ENCODE measurements at places on chromosomes 3 and 15.

- DNase-seq: no peak
These were observed 53.2 kb downstream of the ASTE1 start for GRCh38 chr3:130973406-130973805.

DNA sequence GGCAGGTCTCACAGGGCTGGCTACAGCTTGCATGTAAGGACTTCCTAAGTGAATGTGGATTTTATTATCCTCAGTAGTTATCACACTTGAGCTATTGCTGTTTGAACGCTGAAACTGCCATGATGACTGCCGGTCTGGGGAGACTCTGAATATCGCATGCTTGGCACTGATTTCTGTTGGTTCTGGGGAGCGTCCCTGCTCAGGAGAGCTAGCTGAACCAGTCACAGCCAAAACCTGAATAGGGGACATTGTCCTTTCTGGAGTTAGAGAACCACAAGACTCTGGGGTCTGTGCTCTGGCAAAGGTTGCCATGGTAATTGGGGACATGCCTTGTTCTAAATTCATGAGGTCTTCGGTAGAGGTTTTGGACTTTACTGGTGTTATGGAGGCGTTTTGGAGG lies 30.8 kb downstream of the CMSS1 start:
- DNase-seq: no peak

DNA sequence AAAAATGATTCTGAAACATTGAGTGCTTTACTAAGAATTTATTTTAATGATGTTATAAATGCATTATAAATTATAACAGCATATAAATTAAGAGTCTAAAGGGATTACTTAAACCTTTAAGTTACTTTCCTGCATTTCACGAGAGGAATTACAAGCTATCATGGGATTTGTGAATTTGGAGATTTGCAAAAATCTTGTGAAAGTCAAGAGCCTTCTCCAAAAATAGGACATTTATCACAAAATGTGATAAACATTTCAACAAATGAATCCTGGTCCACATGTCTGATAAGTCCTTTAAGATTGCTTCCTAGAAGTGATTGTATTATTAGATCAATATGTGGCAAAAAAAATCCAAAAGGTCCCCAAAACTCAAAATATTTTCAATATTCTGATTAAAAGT lies 154.5 kb downstream of the ATP8B4 start:
- no peak for DNase-seq

DNA sequence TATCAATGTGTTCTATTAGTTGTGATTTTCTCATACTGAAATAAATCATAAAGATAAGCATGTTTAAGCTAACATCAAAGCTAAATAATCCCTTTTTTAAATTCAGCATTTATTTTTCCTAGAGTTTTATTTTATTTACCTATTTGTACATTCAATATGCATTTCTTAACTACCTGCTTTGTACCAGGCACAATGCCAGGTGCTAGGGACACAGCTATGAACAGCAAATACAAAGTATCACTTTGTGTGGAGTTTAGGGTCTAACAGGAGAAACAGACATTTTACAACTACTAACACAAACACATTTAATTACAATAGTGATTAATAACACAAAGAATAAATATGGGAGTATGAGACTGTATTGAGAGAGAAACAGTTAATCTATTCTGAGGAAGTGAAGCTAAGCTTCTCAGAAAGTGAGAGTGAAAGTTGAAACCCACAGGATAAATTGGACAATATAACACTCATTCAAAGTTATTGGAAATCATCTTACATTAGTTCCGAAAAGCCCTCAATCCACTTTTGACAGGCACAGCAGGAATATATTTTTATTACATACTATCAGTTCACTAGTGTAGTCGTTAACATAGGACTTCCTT lies 159.6 kb downstream of the GBE1 start:
- no peak for DNase-seq

DNA sequence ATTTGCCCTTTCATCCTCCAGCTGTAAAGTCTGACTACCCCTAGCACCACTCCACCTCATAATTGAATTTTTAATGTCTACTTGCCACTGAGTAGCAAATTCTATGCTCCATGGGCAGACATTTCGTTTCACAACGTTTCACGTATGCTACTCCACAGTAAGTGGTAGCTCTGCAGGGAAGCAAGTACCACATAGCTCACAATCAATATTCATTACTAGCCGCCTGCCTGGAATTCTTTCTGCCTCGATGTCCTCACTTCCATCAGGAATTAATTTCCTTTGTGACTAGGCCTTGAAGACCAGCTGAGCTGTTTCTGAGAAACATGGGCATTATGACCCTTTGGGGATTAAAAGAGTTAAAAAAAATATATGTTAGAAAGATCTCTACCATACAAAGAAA lies 15.3 kb downstream of the NPTN start:
- DNase-seq: no peak

DNA sequence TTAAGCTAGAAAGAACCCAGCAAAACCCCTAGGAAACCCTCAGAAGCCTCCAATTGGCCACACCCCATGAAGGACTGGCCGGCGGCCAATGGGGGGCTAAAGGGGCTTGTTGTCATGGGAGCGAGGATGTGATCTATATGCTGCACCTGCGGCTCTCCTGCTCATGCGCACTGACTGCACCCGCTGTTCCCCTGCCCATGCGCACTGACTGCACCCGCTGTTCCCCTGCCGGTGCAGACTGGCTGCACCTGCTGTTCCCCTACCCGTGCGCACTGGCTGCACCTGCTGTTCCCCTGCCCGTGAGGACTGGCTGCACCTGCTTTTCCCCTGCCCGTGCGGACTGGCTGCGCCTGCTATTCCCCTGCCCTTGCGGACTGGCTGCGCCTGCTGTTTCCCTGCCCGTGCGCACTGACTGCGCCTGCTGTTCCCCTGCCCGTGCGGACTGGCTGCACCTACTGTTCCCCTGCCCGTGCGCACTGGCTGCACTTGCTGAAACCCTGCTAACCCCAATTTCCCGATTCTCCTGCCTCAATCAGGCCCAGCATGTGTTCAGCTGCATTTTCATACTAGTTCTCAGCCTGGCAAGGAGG lies 16.8 kb upstream of the MCCC1 start:
- peak; percentile 25 for DNase-seq

DNA sequence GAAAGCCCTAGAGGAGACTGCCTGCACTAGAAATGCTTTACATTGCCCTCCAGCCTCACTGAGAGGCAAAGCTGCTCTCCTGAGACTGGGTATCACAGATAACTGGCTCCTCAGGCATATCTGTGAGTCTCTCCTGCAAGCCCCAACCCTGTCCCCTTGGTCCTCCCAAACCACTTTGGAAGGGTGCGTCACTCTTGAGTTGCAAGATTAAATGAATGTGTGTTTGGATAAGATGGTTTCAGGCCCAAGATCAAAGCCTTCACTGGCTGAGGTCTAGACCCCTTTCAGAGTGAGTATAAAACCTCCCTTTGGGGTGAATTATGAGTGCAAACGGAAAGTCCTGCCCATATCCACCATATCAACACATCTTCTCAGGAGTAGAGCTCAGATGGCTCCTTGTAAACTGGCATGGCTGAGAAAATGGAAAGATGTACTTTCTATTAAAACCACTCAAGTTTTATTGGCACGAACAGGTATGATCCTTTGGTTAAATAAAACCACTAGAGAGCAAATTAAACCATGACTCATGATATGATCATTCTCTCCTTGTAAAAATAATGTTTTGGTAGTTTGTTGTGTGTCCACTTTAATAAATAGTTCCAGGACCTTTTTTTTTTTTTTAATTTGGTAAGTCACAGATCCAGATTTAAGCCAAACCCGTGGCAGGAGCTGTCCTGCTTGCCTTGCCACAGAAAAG lies 164.0 kb downstream of the CHST2 start:
- DNase-seq: no peak

DNA sequence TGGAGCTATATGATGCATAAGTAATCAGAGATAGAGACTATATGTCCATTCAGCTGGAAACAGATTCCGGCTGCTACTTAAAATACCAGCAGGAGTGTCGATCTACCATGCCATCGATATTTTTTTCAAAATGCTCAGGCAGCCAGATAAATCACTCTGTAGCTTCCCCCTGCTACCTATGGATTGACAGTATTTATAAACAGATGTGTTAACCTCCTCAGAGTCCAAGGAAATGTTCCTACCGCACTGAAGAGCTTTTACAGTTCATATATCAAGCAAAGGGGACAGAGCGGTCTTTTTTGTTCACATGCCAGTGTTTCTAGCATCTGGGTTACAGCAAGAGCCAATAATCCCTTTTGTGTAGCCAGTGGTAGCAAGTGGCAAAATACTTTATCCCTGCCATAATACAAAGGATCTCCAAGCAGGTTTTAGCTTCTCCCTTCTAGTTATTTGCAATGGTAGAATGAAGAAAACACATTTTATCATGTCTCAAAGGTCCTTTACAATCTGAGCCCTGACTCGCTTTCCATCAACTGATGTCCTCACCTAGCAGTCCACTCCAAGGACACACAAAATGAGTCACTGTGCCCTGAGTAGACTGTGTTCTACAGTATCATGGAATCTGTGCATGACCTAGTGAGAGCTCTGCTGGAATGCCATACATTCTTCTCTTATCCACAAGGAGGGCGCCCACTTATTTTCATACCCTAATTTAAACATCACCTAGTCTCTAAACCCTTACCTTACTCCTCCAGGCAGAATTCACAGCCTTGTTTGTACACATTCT lies 507.0 kb downstream of the TBL1XR1 start:
- no peak for DNase-seq

DNA sequence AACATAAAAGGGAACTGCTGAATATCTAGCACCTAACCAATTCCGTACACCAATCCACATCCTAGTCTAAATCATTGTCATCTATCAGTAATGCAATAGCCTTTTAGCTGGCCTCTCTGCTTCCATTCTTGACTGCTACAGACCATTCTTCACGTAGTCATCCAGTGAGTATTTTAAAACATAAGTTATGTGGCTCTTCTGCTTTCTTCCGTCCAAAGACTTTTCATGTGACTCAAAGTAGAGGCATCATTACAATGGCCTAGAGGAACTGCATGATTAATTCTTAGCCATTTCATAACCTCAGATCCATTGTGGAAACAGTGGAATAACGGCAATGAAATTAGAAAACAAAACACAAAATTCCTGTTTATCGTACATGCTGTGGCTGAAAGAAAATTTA lies 88.9 kb upstream of the CBLB start:
- DNase-seq: no peak

DNA sequence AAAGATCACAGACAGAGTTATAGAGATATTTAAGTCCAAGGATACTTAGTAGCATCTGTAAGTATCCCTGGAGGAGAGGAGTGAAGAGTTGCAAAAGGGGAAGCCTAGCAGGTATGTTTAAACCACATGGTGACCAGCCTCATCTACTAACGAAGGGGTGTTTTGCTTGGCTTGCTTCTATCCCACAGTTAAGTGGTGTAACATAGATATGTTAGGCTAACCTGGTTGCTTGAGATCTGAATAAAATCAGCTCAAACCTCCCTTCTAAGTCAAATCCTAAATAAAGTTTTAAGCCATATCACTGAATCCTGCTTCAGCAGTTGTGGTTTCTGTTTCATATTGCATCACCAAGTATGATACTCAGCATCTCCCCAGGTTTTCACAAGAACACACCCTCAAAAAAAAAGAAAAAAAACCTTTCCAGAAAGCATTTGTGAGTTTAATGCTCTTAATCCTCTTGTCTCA lies 880.2 kb downstream of the ROBO1 start:
- DNase-seq: no peak
